ENCODE measurements at places on chromosomes 7 and 10. TPM values are rescaled to one million over a fixed set of nuclear protein-coding genes. Genes with fewer than 3 reads are reported as not detected.

DNA sequence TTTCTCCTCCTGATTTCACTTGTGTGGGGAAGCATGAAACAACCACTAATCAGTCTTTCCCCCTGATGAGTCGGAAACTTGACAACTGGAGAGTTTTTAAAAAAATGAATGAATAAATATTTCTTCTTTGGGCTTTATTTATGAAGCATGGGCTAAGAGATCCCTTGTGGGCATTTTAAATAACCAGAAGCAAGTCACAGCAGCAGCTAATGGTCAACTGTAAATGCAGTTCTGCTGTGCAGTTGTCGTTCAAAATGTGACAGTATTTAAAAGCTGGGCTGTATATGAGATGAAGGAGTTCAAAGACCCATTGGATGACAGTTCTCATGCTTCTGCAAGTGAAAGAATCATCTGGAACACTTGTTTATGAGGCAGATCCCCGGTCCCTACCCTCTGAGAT is 54.1 kb downstream of the STEAP1B start:
- no peak for DNase-seq

DNA sequence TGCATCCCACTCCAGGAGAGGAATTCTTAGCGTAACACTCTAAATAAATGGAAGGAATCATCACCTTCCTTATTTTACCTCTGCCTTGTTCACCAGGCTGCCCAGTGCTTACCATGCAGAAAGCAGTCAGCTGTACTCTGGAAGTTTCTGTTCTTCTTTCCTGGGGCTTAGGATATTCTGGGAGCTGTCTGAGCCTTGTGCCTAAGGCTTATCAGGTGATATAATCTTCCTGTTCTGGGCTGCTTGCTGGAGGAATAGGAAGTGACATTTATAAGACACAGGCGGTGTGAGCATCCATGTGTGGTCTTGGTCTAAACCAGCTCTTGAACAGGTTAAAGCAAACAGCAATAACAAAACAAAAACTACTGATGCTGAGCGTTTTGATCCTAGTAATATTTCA is 13.5 kb downstream of the KCTD7 start:
- no peak for DNase-seq

DNA sequence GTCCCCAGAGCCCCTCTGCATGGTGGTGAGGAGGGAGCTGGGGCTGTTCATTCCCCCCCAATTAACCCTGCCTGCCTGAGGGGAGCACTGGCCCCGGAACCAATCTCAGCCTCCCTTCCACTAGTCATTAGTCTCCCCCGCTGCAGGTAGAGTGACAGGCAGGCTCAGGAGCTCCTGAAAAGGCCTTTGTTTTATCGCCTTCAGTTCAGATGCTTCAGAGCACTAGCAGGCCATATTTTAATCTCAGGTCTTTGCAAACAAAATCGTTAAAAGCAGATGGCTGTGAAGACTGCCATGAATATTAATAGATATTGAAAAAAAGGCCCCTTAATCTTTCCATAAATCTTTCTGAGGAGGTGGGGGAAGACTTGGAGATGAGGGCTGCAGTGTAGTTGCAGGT is 250.7 kb downstream of the RPS24 start:
- no peak for DNase-seq

DNA sequence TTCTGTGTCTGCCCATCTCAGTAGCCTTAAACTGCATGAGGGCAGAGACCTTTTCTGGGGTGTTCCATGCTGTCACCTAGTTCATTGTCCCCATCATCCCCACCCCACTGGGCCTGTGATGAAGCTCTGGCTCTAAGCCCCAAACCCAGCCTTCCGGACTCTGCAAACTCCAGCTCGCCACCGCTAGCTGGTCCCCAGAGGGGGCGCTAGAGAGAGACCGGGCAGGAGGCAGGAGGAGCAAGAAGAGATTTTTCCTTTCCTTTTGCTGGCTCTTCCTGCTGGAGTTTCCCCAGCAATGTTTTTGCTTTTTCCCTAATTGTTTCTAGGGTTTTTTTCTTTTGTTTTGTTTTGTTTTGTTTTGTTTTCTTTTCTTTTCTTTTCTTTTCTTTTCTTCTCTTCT is 234.4 kb downstream of the TEX36 start:
- DNase-seq, result no peak

The CPA2 gene
- polyA plus RNA-seq, result 0.28 TPM

DNA sequence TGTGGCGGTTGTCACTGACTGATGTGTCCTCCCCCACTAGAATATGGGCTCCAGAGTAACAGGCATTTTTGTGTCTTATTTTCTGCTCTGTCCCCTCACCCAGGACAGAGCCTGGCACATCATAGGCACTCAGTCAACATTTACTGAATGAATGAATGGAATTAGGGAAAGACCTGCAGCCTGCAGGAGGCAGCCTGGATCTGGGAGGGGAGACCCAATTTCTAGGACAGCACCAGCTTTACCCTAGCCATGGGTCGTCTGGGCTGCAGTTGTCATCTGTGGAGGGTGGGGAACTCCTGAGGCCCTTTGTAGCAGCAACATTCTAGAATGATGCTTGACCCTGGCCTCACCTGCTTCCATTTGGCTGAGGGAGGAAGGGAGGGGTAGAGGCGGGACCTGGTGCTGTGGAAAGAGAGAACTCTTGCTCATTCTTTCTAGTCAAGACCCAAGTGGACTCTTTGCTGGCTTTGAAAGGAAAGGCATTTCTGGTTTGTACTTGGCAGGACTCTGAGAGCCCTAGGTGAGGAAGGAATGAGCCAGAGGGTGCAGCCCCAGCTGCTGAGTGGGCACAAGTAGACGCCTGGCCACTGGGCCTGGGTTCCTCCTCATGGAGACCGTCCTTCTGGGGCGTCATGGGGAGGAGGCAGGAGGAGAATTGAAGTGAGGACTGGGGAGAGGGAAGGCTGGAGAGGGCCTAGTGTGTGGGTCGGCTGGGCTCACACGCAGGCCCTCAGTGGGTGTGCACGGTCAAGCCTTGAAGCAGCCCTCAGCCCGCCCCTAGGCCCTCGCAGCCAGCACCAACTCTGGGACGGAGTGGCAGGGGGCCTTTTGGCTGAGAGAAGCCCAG is 8.9 kb downstream of the FGF8 start:
- DNase-seq, result no peak

The NUTM2E gene
- 0.67 TPM for polyA plus RNA-seq

The PRF1 gene
- polyA plus RNA-seq, result 0.74 TPM

GRCh38 chr7:126065766-126066165 is 1136.1 kb upstream of the POT1 start:
- no peak for DNase-seq

DNA sequence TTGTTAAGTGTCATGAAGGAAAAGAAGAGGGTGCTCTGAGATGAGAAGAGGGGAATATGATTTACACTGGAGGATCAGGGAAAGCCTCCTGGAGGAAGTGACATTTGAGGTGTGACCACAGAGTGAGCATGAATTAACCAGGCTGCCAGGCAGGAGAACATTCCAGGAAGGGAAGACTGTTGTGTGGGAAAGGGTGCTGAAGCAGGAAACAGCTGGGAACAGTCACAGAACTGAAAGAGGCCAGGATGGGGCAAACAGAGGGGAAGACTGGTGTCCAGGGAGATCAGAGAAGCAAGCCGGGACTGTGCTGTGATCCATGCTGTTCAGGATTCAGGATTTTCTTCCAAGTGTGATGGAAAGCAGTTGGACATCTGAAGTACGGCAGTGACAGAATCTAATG is 14.9 kb downstream of the HIPK2 start:
- no peak for DNase-seq

- no peak for DNase-seq
Observed at GRCh38 chr7:120353171-120353570, 80.2 kb downstream of the KCND2 start.

DNA sequence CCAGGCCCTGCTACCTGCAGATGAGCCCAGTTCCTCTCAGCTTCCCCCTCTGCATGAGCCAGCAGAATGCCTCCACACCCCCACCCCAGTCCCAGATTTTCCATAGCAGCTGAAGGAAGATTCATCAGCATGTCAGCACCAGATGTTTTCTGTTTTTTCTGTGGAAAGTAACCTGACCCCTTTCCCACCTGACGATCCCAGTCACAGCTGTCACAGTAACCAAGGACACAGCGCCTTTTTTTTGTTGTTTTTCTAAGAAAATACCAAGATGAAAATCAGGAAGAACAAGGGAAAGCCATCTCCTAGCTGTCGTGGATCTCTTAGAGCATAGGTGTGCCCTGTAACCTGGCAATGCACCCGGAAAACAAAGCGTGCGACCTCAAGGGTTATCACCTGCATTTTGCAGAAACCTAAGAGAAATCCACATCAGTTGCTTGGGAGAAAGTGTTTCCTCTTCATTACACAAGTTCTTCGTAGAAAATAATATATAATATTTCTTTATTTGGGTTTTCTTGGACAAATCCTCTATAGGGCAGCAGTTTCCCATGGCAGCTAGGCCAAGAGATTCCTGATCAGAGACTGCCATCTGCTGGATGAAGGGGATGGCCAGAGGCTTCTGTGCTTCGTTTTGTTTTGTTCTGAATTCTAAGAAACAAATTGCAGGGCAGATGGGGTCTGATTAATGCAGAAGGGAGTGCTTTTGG is 401.9 kb downstream of the TNS3 start:
- peak; percentile 80 for DNase-seq

The CTAGE6 gene
- polyA plus RNA-seq, result not detected

DNA sequence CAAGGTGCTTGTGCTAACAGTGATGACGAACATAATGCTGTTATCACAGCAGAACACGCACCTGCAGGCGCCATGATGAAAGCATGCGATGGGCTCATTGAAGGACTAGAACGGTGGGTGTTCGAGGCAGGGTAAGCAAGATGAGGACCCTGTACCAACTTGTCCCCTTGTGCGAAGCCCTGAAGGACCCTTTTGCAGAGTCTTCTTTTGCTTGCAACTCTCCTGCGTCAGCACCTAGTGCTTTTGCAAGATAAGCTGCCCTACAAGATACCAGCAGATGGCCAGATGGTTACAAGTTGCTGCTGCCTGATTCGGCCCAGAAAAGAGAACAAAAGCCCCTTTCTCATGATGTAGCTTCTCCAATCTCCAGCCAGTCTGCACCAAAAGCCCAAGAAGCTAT is 4.2 kb upstream of the IL15RA start:
- no peak for DNase-seq

DNA sequence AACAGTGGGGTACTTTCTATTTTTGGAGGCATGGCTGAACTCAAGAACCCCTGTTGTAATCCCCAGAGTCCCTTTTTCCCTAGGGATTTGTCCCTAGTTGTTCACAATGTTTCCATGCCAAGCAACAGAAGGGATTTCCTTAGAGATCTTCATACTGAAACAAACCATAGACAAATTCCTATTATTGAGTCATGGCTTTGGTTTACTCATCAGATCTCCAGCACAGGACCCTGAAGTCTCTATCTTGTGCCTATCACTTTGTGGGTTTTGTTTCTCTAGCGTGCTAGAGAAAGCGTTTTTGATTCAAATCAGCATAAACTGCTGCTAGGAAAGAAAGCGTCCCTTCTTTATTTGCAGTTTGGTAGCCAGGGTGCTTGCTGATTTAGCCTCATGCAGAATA is 165.0 kb downstream of the BAMBI start:
- DNase-seq, result no peak

DNA sequence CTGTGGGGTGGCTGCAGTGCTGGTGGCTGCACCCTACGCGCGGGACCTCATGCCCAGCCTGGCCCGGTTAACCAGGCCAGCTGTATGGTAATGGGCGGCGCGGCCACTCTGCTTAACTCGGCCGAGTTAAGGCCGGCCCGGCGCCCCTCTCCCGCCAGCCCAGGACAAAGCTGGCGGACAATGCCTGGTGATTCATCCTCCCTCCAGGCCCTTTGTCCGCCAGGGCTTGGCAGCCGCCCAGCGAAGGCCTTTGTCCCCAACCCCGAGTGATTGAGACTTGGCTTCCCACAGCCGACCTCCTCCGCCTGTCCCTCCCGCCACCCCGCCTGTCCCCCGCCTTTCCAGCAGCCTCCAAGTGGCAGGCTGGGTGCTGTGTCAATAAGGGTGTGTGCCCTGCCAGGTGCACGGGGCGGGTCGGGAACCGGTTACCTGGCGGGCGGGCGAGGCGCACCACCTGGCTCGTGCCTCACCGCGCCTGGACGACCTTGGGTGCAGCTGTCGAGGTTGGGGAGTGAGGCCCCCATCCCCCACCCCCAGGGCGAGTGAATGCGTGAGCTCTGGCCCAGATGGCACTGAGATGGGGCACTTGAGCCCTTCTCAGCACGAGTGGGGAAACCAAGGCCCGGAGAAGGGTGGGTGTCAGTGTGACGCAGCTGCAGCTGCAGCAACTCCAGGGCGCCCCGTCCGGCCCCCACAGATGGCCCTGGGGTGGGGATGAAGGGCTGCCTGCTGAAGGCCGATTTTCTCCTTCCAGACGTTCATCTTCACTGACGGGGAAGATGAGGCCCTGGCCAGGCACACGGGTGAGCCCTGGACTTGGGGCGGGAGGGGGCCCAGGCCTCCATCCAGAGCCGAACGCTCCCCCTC is 4.6 kb downstream of the LFNG start:
- DNase-seq, result peak; percentile 59

- no peak for DNase-seq
Observed at GRCh38 chr10:115945701-115946445, 327.1 kb downstream of the GFRA1 start.

The HOXA6 gene
- 5.6 TPM for polyA plus RNA-seq

The TAS2R5 gene
- polyA plus RNA-seq, result 2.5 TPM

GRCh38 chr7:6209340-6209739 is 63.1 kb downstream of the CYTH3 start:
- no peak for DNase-seq

DNA sequence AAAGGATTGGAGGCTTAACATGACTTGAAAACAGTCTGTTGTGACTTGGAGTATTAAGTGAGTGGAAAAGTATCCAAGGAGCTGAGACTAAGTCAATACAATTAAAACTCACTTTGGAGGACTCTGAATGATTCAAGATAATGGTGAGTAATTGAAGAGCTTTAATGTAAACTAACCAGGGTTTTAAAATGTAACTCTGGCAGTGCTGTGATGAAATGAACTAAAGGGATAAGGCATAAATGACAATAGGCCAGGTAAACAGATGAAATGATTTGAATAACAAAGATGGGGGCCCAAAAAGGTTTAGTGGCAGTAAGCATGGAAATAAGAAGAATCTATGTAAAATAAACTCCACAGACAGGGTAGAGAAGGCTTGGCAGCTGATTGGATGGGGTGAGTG is 316.5 kb upstream of the CACNA2D1 start:
- no peak for DNase-seq

The RASA4B gene
- 37.1 TPM for polyA plus RNA-seq

DNA sequence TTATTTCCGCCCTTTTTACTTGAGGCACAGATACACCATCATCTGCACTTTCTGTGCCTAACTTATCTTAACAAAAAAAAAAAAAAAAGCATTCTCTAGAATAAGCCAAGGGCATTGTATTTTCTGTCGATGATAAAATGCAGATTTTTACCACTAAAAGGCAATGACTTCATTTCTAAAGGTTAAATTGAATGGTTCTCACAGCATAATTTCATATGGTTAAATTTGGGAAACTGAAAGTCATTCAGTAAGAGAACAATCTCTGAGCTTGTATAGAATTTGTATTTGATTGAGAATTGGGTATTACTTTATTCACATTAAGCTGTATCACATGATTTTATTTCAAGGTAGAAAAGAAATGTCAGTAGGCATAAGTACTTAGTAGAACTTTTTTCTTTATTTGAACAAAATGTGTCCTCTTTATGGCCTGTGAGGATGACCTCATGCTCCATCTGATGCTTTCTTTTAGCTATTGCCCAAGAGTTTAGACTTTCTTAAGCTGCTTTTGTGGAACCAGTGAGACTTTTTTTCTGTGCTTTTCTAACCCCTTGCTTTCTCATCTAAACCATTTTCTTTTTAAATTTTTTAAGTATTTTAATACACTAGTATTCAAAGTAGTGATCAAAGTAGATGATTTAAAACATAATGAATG is 110.3 kb downstream of the LRRC4 start:
- no peak for DNase-seq

GRCh38 chr10:69418052-69418752 is 1.5 kb upstream of the TACR2 start:
- DNase-seq, result no peak

- no peak for DNase-seq
Observed at GRCh38 chr7:159140170-159140910, 4.3 kb downstream of the VIPR2 start.

Data from hindlimb muscle (tissue), 1 donor.